ENCODE measurements at places on chromosomes 7 and 10.

DNA sequence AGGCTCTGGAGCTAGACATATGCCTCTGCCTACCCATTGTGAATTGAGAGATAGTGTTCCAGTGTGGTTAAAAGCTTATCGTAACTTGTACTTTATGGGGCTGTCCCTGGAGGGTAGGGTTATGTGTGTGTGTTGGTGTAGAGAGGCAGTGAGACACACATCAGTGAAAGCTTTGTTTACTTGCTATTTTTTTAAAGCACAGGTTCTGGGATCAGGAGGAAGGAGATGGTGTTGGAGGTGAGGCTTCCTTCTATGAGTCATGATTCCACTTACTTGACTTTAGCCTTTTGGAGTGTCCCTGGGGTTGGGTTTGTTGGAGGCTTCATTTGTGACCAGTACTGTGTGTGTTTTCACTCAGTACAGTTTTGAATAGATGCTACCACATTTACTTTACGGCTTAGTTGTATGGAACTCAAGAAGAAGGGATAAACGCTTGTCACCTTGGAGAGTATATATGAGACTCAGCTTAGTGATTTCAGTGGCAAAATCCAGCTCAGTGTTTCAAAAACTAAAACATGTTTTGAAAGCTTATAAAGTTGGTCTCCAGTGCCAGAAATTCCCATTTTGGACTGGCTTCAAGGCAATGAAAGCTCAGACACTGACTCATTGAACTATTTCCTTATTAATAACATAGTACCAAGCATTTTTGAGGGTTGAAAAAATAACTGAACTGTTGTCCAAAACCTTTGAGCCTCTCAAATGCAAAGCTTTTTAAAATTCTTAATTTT lies 106.2 kb downstream of the PLXDC2 start:
- no peak for DNase-seq

- no peak for DNase-seq
These were observed 34.6 kb downstream of the ANXA8 start for GRCh38 chr10:47449102-47449978.

DNA sequence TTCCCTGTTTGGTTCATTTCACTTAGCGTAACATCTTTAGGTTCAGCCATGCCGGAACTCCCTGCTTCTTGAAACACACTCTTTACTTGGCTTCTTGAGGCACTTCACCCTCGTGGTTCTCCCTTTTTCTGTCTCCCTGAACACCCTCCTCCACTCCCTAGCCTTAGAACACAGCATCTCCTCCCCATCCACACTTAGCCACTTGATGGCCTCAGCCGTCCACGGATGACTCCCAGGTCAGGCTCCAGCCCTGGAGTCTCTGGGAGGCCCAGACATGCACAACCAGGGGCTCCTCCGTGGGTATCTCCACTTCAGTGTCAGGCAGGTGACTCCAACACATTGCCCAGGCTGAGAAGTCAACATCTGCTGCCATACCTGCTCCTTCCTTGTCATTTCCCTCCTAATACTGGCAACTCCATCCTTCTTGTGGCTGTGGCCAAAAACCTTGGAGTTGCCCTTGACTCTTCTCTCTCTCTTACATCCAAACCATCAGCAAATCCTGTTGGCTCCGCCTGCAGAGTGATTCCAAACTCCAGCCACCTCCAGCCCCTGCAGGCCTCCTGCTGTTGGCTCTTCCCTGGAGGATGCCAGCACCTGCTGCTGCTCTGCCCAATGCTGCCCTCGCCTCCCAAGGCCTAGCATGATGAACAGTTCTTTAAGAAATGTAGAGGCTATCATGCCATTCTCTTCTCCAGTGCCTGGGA lies 8.4 kb upstream of the INMT start:
- no peak for DNase-seq

GRCh38 chr7:4791101-4791737 lies 15.8 kb downstream of the AP5Z1 start:
- no peak for DNase-seq

DNA sequence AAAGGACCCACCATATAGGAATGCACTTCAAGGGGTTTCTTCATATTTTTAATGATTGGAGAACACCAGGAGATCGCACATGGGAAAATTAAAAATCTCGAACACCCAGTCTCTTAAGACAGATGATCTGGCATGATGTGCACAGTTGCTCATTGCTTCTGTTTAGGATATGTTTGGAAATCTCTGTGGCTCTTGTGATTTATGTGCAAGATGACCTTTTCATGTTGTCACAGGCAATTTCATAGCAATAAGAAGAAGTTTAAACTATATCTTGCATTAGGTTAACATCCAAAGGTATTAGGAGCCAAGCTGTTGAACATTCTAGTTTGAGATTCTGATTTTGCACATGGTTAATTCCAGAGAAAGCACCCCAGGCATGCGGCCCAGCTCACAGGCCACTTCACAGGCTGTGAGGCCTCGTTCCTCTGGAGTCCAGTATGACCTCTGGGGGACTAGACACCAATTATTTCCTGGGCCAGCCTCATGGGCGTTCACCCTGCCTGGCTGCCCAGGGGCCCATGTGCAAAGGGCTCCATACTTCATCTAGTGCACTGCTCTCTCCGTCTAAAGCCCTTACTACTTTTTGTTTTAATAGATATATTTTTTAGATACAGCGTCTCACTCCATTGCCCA lies 28.4 kb downstream of the CAMK1D start:
- DNase-seq: no peak

DNA sequence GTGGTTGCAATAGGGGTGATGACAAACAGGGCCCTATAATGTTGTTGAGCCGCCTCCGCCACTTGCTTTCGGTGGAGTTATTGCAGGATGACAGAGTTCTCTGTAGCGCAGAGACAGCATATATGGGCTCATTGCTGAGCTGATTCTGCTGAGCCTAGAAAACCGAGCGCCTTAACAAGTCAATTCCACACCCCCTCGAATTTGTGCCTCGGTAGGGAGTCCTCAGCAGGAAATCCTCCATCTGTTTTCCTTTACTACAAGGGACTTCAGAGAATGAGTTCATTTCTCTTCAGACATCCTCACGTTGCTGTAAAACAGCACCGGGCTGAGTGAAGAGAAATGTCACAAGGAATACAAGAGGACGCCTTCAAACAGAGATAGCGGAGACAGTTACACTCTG lies 90.7 kb upstream of the KIAA1217 start:
- DNase-seq: no peak

- no peak for DNase-seq
These were observed 453 bp downstream of the URGCP start for GRCh38 chr7:43905956-43906330.

DNA sequence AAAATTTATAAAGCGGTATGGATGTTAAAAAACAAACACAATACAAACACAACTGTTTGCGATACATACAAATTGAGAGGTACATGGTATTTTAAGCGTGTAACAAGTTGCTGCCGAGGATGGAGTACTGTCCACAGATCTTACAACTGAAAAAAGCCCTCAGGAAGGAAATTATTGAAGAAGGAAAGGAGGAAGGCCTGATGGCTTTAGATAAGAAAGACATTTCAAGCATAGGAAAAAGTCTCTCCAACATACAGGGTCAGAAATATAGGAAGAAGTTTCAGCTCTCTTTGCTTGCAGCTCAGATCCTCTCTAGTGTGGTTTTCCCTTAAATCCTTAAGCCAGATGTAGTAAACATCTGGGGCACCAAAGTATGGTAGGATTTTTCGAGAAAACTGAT lies 25.0 kb downstream of the RBM28 start:
- no peak for DNase-seq

GRCh38 chr7:139059905-139060304 lies 24.1 kb upstream of the ZC3HAV1L start:
- no peak for DNase-seq
